ENCODE measurements at places on chromosomes 4 and X.

DNA sequence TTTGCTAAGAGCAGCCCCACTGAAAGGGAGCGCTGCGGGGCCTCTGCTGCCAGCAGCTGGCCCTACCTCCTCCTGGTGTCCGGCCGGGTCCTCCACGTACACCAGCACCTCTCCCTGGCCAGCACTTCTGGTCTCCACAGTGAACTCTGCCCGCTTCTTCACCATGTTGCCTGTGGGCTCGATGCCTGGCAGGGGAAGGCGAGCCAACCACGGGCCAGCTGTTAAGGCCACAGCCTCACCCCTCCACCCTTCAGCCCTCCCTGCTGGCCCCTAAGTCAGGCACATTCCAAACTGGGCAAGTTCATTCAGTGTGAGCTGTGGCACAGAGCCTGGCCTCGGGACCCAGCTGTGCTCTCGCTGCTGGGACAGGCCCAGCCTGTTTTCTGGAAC, 7.8 kb downstream of the FLNA start:
- DNase-seq, result no peak

- no peak for DNase-seq
Observed at GRCh38 chr4:74473155-74473811, 28.3 kb downstream of the AREG start.

GRCh38 chr4:111066887-111067286, 444.0 kb upstream of the PITX2 start:
- DNase-seq, result no peak

DNA sequence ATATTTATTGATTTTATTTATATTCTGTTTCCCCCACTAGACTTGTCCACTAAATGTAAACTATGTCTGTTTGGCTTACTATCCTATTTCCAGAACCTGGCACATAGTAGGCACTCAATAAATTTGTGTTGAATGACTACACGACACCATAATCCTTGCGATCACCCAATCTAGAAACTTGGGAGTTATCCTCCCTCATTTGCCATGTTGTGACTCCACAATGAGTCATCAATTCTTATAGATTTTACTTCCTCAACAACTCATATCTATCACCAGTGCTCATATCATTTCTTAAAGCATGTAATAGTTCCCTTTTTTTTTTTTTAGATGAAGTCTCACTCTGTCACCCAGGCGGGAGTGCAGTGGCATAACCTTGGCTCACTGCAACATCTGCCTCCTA, 39.9 kb upstream of the VAMP7 start:
- no peak for DNase-seq

DNA sequence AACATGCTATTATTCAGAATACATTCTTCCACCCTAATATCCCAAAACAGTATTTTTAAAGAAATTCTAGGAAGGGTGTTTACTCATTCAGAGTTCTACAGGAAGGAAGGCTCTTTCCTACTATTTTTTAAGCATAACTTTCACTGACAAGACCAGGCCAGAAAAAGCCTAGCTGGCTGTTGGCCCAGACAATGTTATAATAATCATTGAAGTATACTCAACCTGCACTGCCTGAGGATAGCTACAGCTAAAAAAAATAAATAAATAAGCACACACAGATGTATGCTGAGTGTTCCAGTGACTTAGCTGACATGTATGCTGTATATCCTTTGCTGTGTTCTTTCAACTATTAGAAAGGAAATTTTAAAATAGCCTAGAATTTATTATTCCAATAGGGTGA, 145.8 kb upstream of the SPRY1 start:
- DNase-seq, result no peak

DNA sequence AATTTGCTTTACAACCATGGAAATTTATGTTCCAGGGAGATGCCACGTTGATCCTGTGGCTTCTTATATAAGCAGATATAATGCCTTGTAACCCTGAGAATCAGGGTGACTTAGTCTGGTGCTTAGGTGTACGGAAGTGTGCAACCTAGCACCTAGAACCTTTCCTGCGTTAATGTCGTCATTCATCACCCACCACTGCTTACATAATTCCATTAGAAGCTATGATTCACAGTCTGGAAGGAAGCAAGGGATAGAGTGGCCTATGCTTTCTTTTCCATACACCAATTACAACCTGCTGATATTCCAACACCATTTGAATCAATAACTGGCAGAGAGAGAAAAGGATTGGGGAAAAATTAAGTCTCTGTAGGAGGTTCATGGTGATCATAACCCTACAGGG, 17.3 kb upstream of the CXCL8 start:
- no peak for DNase-seq

- no peak for DNase-seq
Observed at GRCh38 chr4:124631760-124632159, 80.8 kb downstream of the ANKRD50 start.

DNA sequence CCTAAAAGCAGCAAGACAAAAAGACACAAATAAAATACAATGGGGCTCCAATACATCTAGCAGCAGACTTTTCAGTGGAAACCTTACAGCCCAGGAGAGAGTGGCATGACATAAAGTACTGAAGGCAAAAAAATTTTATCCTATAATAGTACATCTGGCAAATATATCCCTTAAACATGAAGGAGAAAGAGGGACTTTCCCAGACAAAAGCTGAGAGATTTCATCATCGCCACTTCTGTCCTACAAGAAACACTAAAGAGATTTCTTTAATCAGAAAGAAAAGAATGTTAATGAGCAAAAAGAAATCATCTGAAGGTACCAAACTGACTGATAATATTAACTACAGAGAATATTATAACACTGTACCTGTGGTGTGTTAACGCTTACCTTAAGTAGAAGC, 86.4 kb downstream of the ANKRD17 start:
- no peak for DNase-seq

DNA sequence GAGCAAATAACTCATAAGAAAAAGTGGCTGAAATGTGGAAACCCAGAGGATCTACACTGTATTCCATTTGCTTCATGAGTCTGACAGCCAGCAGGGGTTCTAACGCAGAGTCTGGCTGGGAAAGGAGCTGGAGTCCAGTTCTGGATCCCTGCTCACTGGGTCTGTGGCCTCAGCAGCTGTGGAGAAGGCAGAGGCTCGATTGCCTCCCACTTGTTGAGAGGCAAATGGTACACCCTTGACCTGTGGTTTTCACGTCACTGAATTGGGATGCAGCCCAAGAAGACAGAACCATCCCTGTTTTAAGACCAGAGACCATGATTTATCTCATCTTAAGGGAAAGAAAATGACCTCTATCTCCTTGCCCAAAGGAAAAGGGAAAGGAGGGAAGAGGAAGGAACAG, 147.0 kb upstream of the NOCT start:
- no peak for DNase-seq

GRCh38 chrX:155179346-155179997, 36.8 kb upstream of the VBP1 start:
- no peak for DNase-seq

- no peak for DNase-seq
Observed at GRCh38 chrX:109709129-109709631, 23.9 kb downstream of the ACSL4 start.

- DNase-seq, result no peak
Observed at GRCh38 chr4:19623866-19624265, 627.8 kb upstream of the SLIT2 start.

DNA sequence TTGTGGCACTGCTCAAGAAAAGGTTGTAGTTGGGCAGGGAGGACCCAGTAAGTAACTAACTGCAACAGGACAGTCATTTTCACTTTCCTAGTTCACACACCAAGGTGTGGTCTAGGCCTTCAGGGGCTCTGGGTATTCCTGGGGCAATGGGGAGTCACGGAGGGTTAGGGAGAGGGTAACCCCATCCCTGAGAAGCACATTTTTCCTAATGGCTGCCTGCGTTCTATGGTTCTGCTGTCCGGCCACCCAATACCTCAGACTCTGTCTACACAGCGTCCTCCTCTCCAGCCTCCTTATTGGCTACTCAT, 937 bp upstream of the PPP1R3F start:
- DNase-seq, result no peak

DNA sequence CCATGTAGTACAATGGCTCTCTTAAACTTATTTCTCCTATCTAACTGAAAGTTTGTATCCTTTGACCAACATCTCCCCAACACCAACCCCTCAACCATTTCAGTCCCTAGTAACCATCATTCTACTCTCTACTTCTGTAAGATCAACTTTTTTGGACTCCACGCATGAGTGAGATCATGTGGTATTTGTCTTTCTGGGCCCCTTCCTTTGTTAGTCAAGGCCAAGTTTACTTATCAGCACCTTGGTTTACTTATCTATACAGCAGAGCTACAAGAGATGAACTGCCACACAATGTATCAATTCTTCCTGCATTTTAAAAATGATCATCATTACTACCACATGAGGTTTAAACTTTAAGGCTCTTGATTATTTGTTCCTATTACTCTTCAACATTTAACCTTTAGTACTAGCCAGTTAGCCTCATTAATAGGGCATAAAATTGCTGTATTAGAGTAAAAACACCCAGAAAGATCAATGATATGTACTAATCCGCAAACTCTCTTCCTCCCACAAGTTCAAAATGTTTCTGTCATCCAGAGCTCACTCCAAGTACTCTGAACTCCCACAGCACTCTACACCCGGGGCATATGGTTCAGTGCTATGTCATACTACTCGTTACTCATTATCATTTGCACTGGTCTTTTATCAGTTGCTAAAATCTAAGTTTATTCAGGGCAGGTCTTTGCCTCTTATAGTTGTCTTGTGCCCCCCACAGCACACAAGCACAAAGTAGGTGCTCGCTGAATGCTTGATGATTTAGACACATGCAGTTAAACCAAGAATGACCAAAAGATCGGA, 145.7 kb upstream of the ADAMTS3 start:
- no peak for DNase-seq

DNA sequence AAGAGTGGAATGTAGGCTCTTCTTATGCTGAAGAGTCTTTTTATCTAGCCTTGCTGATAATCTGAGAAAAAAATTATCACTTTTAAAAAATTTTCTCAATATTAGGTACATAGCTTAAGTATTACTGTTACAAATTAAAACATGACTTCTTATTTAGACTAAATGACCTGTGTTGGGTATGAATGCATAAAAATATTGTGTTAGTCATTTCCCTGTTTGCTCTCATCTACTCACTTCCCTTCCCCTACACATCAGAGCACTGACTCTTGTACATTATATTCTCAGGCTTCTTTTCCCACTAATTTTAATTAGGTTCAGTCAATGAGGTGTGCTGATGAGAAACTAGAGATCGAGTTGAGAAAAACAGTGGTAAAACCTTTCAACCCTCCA, 881.0 kb downstream of the PCDH18 start:
- DNase-seq, result no peak

GRCh38 chr4:25076625-25077398, 46.1 kb upstream of the LGI2 start:
- no peak for DNase-seq

DNA sequence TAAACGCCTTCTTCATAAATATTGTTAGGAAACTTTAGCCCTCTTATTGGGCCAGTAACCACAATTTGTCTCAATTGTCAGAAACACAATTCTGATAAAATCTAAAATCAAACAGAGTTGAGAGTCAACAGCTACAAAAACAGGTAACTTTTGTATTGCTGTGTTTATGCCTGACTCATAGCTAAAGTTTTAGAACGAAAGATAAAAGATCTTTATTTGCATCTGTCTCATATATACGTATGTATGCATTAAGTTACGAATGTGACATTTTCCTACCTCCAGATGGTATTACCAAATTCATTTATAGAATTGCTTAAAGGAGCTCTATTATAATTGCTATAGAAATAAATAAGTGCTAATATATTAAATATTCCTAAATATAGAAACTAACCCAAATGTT, 887.9 kb upstream of the NDST4 start:
- DNase-seq, result no peak

- DNase-seq, result no peak
Observed at GRCh38 chrX:107707866-107708265, 67.7 kb downstream of the TSC22D3 start.

DNA sequence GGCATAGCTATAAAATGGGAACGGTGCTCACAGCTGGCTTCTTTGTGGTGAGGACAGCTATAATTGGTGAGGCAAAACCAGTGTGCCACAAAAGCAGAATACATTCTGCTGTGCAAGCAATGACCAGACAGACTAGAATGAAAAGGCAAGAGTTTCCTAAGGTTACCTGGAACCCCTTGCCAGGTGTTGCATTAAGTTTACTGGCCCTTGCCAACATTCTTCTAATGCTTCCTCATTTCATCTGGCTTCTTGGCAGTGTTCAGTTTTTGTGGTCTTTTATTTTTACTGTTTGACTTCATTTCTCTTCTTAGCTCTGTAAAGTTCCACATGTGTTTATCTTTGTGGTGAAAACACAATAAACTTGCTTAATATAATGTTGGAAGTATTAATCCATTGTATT, 131.4 kb downstream of the PTTG2 start:
- DNase-seq, result no peak

DNA sequence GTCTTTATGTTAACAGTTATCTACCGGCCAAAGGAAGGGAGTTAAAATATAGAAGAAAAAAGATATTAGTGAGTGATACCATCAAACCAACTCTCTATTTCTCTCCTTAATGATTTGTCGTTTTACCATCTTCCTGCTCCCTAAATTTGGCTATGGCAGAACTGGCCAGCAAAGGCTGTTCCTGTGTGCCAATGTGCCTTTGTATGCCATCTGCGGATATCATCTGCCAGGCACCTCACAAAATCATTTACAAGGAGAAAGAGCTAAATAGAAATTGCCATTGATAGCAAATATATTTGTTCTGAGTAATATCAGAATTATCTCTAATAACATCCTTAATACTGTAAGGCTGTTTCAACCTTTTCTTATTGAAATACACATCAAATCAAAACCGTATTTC, 22.4 kb downstream of the GPM6A start:
- DNase-seq, result no peak

- DNase-seq, result no peak
Observed at GRCh38 chr4:82469791-82470345, 39.5 kb downstream of the ENOPH1 start.

GRCh38 chr4:48698029-48698971, 81.8 kb downstream of the FRYL start:
- no peak for DNase-seq

- peak; percentile 44 for DNase-seq
Observed at GRCh38 chr4:166169111-166169510, 296.1 kb downstream of the TLL1 start.

DNA sequence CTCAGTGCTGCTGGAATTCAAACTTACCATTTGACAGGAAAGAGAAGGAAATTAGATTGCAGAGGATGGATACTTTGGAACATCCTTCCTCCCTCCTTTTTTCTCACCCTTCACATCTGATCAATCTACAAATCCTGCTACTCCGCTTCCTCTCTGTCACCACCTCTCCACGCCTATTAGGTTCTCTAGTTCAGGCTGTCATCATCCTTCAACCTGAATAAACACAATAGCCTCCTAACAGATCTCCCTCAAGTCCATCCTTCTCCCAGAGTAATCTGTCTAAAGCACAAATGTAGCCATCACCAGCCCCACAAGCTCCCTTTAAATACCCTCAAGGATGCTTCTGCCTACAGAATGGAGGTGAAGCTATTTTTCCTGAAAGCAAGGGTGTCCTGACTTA, 20.0 kb upstream of the SLAIN2 start:
- no peak for DNase-seq

DNA sequence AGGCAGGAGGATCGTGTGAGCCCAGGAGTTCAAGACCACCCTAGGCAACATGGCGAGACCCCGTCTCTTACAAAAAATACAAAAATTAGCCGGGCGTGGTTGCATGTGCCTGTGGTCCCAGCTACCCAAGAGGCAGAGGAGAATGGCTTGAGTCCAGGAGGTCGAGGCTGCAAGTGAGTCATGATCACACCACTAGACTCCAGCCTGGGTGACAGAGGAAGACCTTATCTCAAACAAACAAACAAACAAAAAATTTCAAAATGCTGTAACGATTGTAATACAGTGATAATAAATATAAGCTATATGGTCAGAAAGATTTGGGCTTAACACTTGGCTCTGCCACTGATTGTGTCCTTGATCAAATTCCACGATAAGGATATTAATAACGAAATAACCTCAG, 24.2 kb downstream of the SLC25A4 start:
- no peak for DNase-seq

Data from WERI-Rb-1 (cell line).